ENCODE measurements at places on chromosomes 3 and 15. TPM values are rescaled to one million over a fixed set of nuclear protein-coding genes. Genes with fewer than 3 reads are reported as not detected.

DNA sequence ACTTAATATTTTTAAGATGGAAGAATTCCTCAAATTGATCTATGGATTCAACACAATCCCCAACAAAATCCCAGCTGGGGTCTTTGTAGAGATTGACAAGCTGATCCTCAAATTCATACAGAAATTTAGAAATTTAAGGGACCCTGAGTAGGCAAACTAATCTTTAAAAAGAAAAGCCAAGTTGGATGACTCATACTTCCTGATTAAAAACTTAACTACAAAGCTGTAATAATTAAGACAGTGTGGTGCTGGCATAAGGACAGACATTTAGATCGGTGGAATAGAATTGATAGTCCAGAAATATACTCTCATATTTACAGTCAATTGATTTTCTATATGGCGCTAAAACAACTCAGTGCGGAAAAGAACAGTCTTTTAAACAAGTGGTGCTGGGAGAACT is 11.6 kb downstream of the FAM162A start:
- DNase-seq, result no peak
- no peak overlapping the region for H3K4me3 ChIP-seq
- no peaks in the 10 kb centered on the region for H3K27me3 ChIP-seq
- peaks cover 5% of the 10 kb centered on the region for H3K4me1 ChIP-seq
- no peaks in the 10 kb centered on the region for H3K36me3 ChIP-seq

DNA sequence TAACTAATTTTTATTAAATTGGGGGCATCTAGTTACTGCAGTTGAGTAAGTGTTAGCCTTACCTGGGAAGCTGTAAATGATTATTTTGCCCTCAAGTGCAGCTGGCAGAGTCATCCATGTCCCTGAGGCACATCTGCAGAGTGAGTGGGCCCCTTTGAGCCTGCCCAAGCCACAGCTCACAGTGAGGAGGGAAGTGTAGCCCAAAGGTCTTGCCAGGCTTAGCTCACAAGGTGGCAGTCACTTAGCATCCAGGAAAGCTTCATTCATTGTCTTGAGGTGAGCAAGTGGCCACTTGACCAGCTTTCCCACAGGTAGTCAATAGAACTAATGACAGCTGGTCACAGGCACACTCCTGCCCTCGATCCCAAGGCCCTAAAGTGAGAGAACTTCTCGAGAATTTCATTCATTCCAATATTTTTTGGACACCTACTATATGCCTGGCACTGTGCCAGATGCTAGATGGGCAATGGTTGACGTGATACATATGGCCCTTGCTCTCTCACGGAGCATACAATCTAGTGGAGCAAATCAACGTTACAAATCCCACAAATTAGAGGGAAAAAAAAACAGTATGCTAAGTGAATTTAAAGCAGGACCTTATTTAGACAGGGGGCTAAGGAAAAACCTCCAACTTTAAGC is 163.3 kb upstream of the IL12A start:
- DNase-seq, result no peak
- H3K36me3 ChIP-seq, result no peaks in the 10 kb centered on the region
- H3K27me3 ChIP-seq, result no peaks in the 10 kb centered on the region
- no peak overlapping the region for H3K27ac ChIP-seq
- peaks cover 51% of the 10 kb centered on the region for H3K4me1 ChIP-seq
- H3K4me3 ChIP-seq, result no peak overlapping the region

DNA sequence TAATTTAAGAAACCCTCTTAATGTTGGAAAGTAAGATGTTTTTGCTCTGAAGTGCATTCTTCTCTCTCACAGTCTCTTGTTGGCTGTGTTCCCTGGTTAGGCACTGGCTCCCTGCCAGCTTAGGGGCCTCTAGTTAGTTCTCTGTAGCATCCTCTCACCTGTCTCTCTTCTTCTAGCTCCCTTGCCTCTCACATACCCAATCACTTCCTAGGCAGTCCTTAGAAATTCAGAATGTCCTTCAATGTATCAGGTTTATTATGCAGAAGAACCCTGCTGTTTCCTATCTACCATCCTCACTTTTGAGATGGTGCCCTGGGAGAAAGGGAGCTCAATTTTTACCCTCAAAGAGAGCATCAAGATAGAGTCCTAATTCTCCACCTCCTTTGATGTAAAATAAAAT is 36.2 kb upstream of the CPNE4 start:
- H3K36me3 ChIP-seq, result no peaks in the 10 kb centered on the region
- no peaks in the 10 kb centered on the region for H3K27me3 ChIP-seq
- DNase-seq, result no peak
- H3K4me1 ChIP-seq, result no peaks in the 10 kb centered on the region
- H3K27ac ChIP-seq, result no peak overlapping the region

DNA sequence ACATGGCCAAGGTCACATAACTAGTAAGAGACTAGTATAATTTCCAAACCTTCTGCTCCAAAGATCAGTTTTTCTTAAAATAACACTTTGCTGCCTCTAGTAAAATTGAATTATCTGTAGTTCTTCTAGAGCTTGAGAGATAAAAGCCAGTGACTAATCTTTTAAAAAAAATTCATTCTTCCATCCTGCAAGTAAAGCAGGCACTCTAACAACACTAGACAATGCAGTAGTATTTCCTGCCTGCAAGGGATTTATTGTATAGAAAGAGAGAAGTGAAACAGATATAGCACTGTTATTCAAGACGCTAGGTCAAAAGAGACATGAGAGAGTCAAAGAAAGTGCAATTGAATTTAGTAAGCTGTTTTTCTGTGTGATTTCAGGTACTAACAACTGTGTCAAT is 159.5 kb upstream of the TBC1D5 start:
- no peak overlapping the region for H3K4me3 ChIP-seq
- no peaks in the 10 kb centered on the region for H3K4me1 ChIP-seq
- no peaks in the 10 kb centered on the region for H3K27me3 ChIP-seq
- no peak overlapping the region for H3K27ac ChIP-seq

- H3K27me3 ChIP-seq, result no peaks in the 10 kb centered on the region
- no peak overlapping the region for H3K27ac ChIP-seq
- no peak for DNase-seq
- H3K36me3 ChIP-seq, result peaks cover 40% of the 10 kb centered on the region
These were observed 87.4 kb downstream of the FLNB start for GRCh38 chr3:58095603-58096138.

The PRR20G gene
- total RNA-seq, result not detected

The CACNA1D gene
- total RNA-seq, result 0.41 TPM

DNA sequence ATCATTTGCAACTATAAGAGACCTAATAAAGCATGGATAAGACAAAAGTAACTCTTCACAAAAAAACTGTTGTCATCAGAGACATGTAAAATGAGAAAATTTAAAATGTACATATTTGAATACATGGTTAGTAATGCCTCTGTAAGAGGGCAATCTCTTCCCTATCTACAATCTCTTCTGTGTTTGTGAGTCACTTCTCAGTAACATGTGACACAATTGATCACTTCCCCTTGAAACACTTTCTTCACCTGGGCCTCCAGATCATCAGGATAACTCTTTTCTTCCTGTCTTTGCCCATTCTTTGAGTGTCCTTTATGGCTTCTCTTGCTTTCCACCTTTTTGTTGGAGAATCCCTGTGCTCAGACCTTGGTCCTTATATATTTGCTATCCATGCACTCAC is 50.4 kb downstream of the TFDP2 start:
- no peaks in the 10 kb centered on the region for H3K4me1 ChIP-seq
- no peak overlapping the region for H3K27ac ChIP-seq
- H3K36me3 ChIP-seq, result no peaks in the 10 kb centered on the region

GRCh38 chr3:110752307-110752706 is 319.3 kb upstream of the NECTIN3 start:
- no peak for DNase-seq
- no peak overlapping the region for H3K27ac ChIP-seq
- no peaks in the 10 kb centered on the region for H3K4me1 ChIP-seq
- no peaks in the 10 kb centered on the region for H3K36me3 ChIP-seq
- no peak overlapping the region for H3K4me3 ChIP-seq

DNA sequence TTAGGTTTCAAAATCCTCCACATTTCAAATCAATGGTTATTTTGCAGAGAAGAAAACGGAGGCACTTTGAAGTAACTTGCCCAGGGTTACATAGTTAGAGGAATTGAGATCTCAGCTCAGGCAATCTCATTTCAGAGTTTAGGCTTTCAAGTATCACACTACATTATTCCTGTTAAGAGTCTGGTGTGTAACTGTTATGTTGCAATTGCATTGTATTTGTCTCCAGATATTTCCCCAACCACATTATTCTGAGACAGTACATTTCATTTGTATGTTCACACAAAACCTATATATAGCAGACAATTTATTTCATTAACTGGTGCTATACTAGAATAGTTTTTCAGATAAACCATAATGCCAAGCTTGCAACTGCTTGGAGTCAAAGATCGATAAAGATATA is 154.2 kb upstream of the TSPAN3 start:
- no peak for DNase-seq
- no peak overlapping the region for H3K4me3 ChIP-seq
- no peaks in the 10 kb centered on the region for H3K27me3 ChIP-seq
- no peak overlapping the region for H3K27ac ChIP-seq
- no peaks in the 10 kb centered on the region for H3K4me1 ChIP-seq

The C3orf20 gene
- total RNA-seq, result not detected

DNA sequence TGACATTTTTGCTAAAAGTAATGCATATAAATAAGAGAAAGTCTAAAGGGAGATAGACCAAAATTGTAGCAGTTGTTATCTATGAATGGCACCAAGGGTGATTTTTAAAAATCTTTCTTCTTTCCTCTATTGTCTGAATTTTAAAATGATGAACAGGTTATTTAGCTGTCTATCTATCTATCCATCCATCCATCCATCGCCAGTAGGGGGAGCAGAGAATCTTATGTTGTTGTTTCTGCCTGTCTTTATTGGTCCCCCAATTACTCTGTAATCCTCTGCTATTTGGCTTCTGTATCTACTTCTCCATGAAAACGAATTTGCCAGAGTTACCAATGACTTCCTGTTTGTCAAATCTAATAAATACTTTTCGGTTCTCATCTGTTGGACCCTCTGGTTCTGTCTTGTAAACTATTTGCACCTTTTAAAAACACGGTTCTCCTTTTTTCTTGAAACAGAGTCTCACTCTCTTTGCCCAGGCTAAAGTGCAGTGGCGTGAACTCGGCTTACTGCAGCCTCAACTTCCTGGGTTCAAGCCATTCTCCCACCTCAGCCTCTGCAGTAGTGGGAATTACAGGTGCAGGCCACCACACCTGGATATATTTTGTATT is 86.0 kb downstream of the ECT2 start:
- no peaks in the 10 kb centered on the region for H3K36me3 ChIP-seq
- H3K27me3 ChIP-seq, result no peaks in the 10 kb centered on the region
- H3K4me3 ChIP-seq, result no peak overlapping the region
- H3K27ac ChIP-seq, result no peak overlapping the region

The ZKSCAN7 gene
- 5.7 TPM for total RNA-seq

GRCh38 chr15:45606413-45606812 is 19.2 kb downstream of the BLOC1S6 start:
- H3K27me3 ChIP-seq, result no peaks in the 10 kb centered on the region
- H3K36me3 ChIP-seq, result peaks cover 15% of the 10 kb centered on the region
- no peak for DNase-seq
- no peaks in the 10 kb centered on the region for H3K4me1 ChIP-seq

- peak; percentile 43 for DNase-seq
- no peak overlapping the region for H3K27ac ChIP-seq
- H3K4me1 ChIP-seq, result no peaks in the 10 kb centered on the region
- H3K36me3 ChIP-seq, result no peaks in the 10 kb centered on the region
- H3K4me3 ChIP-seq, result no peak overlapping the region
These were observed 41.9 kb upstream of the KCNMB2 start for GRCh38 chr3:178494386-178494785.

Measured in astrocyte (in vitro differentiated cells and primary cell).